Ovary (tissue), 10 donors: ENCODE measurements at places on chromosomes 12 and 14. TPM values are rescaled to one million over a fixed set of nuclear protein-coding genes. Genes with fewer than 3 reads are reported as not detected.

DNA sequence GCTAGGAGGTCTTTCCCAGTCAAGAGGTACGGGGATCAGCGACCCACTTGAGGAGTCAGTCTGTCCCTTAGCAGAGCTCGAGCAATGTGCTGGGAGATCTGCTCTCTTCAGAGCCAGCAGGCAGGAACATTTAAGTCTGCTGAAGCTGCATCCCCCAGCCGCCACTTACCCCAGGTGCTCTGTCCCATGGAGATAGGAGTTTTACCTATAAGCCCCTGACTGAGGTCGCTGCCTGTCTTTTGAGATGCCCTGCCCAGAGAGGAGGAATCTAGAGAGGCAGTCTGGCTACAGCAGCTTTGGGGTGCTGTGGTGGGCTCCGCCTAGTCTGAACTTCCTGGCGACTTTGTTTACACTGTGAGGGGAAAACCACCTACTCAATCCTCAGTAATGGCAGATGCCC is 874.9 kb upstream of the FLRT2 start:
- DNase-seq = no peak
- no peaks in the 10 kb centered on the region for H3K36me3 ChIP-seq
- no peak overlapping the region for H3K4me3 ChIP-seq
- H3K4me1 ChIP-seq = no peaks in the 10 kb centered on the region

GRCh38 chr12:92359581-92360209 is 214.0 kb upstream of the BTG1 start:
- no peaks in the 10 kb centered on the region for H3K27me3 ChIP-seq
- no peak overlapping the region for H3K27ac ChIP-seq
- H3K36me3 ChIP-seq = no peaks in the 10 kb centered on the region
- DNase-seq = no peak
- H3K4me1 ChIP-seq = peaks cover 8% of the 10 kb centered on the region

- DNase-seq = no peak
- H3K4me3 ChIP-seq = no peak overlapping the region
- no peaks in the 10 kb centered on the region for H3K27me3 ChIP-seq
- no peaks in the 10 kb centered on the region for H3K4me1 ChIP-seq
- H3K27ac ChIP-seq = no peak overlapping the region
- no peaks in the 10 kb centered on the region for H3K36me3 ChIP-seq
Measured at GRCh38 chr12:83823386-83824045, 1089.1 kb downstream of the SLC6A15 start.

Gene TRPV4
- 0.18 TPM for total RNA-seq

Gene LETMD1
- 75.0 TPM for total RNA-seq

DNA sequence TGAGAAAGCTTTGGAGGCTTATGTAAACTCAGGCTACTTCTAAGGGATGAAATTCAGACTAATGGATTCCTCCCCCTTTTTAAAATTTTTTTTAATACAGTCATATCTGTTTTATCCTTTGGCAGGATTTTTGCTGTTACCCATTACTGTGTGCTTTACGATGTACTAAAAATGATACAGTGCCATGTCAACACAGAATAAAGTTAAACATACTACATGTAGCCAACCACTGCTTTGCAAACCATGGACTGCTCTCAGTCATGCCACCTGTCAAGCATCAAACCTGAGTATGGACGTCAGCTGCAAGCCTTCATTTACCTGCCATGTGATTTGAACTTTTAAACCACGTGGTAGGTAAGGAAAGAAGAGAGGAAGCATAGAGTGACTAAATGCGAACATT is 325.8 kb downstream of the FUT8 start:
- DNase-seq = no peak
- no peaks in the 10 kb centered on the region for H3K4me1 ChIP-seq
- H3K27ac ChIP-seq = no peak overlapping the region
- H3K36me3 ChIP-seq = no peaks in the 10 kb centered on the region
- H3K27me3 ChIP-seq = no peaks in the 10 kb centered on the region

Gene ARMH4
- total RNA-seq = 6.8 TPM

Gene PLEK2
- total RNA-seq = 0.52 TPM

Gene PMCH
- total RNA-seq = not detected

- no peak overlapping the region for H3K27ac ChIP-seq
- no peak overlapping the region for H3K4me3 ChIP-seq
- no peaks in the 10 kb centered on the region for H3K4me1 ChIP-seq
- H3K27me3 ChIP-seq = no peaks in the 10 kb centered on the region
- no peak for DNase-seq
- H3K36me3 ChIP-seq = no peaks in the 10 kb centered on the region
Measured at GRCh38 chr12:66903782-66904396, 225.0 kb upstream of the GRIP1 start.

- H3K36me3 ChIP-seq = no peaks in the 10 kb centered on the region
- H3K4me1 ChIP-seq = no peaks in the 10 kb centered on the region
- H3K27ac ChIP-seq = no peak overlapping the region
Measured at GRCh38 chr14:22378181-22378580, 210.8 kb downstream of the DAD1 start.

DNA sequence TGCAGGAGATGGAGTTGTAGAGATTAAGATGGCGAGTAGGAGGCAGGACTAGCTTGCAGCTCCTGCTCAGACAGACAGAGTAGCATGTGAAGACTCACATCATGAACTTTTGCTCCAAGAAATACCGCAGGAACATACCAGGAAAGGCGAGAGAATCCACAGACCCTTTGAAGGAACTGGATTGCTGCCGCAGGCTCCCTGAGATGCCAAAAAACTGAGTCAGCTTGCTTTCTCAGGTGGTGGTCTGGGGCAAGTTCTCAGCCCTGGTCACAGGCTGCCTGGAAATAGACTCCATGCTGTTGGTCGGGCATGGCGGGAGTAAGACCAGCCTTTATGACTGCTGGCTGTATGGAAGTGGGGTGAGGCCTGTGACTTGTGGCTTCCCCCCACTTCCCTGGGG is 163.6 kb upstream of the NAV3 start:
- no peak overlapping the region for H3K4me3 ChIP-seq
- H3K4me1 ChIP-seq = no peaks in the 10 kb centered on the region
- H3K27me3 ChIP-seq = no peaks in the 10 kb centered on the region
- DNase-seq = no peak

GRCh38 chr14:19974844-19975243 is 547 bp upstream of the OR4K15 start:
- H3K27me3 ChIP-seq = no peaks in the 10 kb centered on the region
- no peaks in the 10 kb centered on the region for H3K36me3 ChIP-seq
- H3K4me3 ChIP-seq = no peak overlapping the region

Gene SMOC1
- total RNA-seq = 2.8 TPM

DNA sequence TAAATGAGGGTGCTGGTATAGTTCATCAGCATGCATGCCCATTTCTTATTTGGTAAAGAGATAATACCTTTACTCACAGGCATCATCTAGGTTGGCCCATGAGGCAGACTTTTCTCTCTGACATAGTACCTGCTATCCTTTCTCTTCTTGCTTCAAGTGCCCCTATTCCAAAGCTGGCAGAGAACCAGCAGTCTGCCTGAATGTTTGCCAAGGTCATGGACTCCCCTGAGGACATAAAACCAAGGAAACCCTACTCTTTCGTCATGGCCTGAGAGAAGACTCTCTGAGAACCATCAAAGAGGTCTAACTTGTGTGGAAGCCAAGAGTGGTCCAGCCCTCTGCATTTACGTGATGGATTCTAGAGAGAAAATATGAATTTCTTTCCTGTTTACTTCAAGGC is 11.9 kb downstream of the PPP1R36 start:
- H3K4me1 ChIP-seq = no peaks in the 10 kb centered on the region
- no peaks in the 10 kb centered on the region for H3K27me3 ChIP-seq
- no peaks in the 10 kb centered on the region for H3K36me3 ChIP-seq
- no peak overlapping the region for H3K27ac ChIP-seq

- H3K4me1 ChIP-seq = peaks cover 7% of the 10 kb centered on the region
- no peaks in the 10 kb centered on the region for H3K36me3 ChIP-seq
- DNase-seq = no peak
- peak overlapping the region; percentile 94 for H3K4me3 ChIP-seq
Measured at GRCh38 chr14:77099425-77100167, 1.5 kb downstream of the CIPC start.

Gene CCND2
- 105 TPM for total RNA-seq

- no peak overlapping the region for H3K27ac ChIP-seq
- no peaks in the 10 kb centered on the region for H3K27me3 ChIP-seq
- H3K4me1 ChIP-seq = no peaks in the 10 kb centered on the region
- no peak for DNase-seq
- no peaks in the 10 kb centered on the region for H3K36me3 ChIP-seq
Measured at GRCh38 chr12:126926023-126926594, 1340.9 kb upstream of the TMEM132C start.

GRCh38 chr12:3568695-3569094 is 77.7 kb downstream of the PRMT8 start:
- H3K36me3 ChIP-seq = no peaks in the 10 kb centered on the region
- DNase-seq = no peak
- H3K27ac ChIP-seq = no peak overlapping the region
- H3K4me1 ChIP-seq = peaks cover 2% of the 10 kb centered on the region
- no peak overlapping the region for H3K4me3 ChIP-seq
- H3K27me3 ChIP-seq = no peaks in the 10 kb centered on the region

GRCh38 chr14:105999361-106000028 is 473.1 kb downstream of the TMEM121 start:
- H3K4me1 ChIP-seq = no peaks in the 10 kb centered on the region
- peak; percentile 22 for DNase-seq
- no peak overlapping the region for H3K27ac ChIP-seq

Gene ACSM4
- total RNA-seq = not detected

Gene PLA2G1B
- total RNA-seq = 1.8 TPM

DNA sequence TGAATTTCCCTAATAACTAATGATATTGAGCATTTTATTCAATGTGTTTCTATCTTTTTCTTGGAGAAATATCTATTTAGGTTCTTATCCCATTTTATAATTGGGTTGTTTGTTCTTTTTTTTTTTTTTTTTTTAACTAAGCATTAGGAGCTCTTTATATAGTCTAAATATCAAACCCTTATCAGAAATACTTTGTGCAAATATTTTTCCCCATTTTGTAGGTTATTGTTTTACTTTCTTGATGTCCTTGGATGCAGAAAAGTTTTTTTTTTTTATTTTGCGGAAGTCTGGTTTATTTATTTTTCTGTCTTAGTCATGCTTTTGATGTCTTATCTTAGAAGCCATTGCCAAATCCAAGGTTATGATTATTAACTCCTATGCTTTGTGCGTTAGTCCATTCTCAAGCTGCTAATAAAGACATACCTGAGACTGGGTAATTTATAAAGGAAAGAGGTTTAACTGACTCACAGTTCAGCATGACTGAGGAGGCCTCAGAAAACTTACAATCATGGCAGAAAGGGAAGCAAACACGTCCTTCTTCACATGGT is 434.3 kb upstream of the TBX3 start:
- H3K27me3 ChIP-seq = no peaks in the 10 kb centered on the region
- H3K4me3 ChIP-seq = no peak overlapping the region
- DNase-seq = no peak
- no peaks in the 10 kb centered on the region for H3K36me3 ChIP-seq

Gene C14orf39
- 0.84 TPM for total RNA-seq

- H3K27me3 ChIP-seq = no peaks in the 10 kb centered on the region
- no peak for DNase-seq
Measured at GRCh38 chr14:103858063-103858781, 10.8 kb upstream of the PPP1R13B start.

Gene MUCL1
- not detected for total RNA-seq

Gene RTL1
- 0.56 TPM for total RNA-seq

Gene CD69
- total RNA-seq = 7.8 TPM

- no peaks in the 10 kb centered on the region for H3K27me3 ChIP-seq
- DNase-seq = no peak
- no peak overlapping the region for H3K4me3 ChIP-seq
- H3K4me1 ChIP-seq = no peaks in the 10 kb centered on the region
Measured at GRCh38 chr14:96252999-96253539, 2.9 kb upstream of the BDKRB1 start.

DNA sequence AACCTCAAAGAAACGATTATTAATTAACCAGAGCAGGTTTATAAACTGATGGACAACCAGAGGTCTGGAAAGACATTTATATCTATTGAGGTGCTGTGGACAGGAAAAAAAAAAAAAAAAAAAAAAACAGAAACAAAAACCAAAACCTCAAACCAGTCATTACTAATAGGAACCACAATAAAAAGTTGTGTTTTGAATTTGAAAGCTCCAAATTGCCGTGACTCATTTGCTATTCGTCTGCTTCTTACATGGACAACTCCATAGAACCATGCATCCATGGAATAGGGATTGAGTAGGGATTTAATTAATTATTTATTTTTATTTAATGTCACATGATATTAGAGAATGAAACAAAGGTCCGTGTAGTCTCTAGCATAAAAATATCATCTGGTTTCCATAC is 134.1 kb upstream of the SSTR1 start:
- no peaks in the 10 kb centered on the region for H3K4me1 ChIP-seq
- H3K36me3 ChIP-seq = no peaks in the 10 kb centered on the region
- no peaks in the 10 kb centered on the region for H3K27me3 ChIP-seq
- no peak overlapping the region for H3K4me3 ChIP-seq
- DNase-seq = no peak

Gene NAP1L1
- total RNA-seq = 624 TPM

- H3K27ac ChIP-seq = no peak overlapping the region
- H3K4me1 ChIP-seq = no peaks in the 10 kb centered on the region
- H3K27me3 ChIP-seq = no peaks in the 10 kb centered on the region
- no peaks in the 10 kb centered on the region for H3K36me3 ChIP-seq
- H3K4me3 ChIP-seq = no peak overlapping the region
Measured at GRCh38 chr14:101351146-101351545, 210.1 kb upstream of the DIO3 start.
